ENCODE measurements at places on chromosomes 7 and 10.

- DNase-seq, result no peak
Observed at GRCh38 chr10:95229724-95230627, 35.9 kb downstream of the ACSM6 start.

DNA sequence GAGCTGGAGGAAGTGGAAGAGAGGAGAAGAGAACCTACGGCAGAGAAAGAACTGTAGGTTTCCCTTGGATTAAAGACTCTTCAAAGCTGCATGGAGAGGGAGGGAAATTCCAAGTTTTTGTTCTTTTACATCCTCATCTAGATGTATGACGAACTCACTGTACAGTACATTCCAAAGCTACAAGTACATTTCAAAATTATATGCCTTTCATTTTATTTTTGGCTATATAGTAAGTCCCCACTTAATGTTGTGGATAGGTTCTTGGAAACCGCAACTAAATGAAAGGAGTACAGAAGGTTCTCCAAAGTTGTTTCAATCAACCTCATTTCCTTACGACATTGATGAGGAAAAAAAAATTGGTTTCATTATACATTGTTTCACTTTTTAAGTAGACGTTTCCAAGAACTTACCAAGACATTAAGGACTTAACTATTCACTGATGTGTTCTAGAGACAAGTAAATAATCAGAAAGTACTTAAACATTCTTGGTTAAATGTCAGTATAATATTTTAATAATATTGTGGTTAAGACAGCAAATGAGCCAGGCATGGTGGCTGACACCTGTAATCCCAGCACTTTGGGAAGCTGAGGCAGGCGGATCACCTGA lies 16.1 kb upstream of the JMJD1C start:
- DNase-seq, result no peak

- no peak for DNase-seq
Observed at GRCh38 chr10:71784679-71785272, 11.5 kb upstream of the VSIR start.

DNA sequence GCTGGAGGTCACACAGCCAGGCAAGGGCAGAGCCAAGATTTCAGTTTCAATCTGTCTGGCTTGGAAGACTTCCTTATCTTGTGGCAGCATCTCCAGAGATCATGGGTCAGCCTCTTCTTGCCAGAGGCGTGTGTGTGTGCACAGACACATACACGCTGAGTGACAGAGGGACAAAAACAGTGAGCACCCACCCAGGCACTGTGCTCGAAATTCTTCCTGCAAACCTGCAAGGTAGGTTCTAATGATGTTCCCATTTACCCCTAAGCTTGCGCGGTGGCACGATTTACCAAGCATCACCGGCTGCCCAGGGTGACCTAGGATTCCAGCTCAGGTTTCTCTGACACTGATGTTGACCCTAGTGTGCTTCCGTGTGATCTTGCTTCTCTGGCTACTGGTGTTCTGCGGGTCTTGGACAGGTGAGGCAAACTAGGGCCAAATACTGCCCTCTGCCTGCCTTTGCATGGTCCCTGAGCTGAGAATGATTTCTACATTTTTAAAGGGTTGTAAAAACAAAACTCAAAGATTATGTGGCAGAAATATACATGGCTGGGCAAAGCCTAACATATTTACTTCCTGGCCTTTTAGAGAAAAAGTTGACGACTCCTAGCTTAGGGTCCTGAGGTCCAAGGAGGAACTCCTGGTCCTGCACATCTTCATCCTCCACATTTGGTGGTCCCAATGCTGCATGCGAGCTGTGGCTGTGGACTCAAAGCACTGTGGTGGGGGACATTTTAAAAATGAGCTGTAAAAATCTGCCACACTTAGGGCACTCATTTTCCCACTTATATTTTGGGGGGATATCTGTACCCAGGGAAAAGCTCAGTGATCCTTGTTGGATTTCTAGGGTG lies 268.5 kb downstream of the RPS24 start:
- DNase-seq, result no peak
